ENCODE measurements at places on chromosomes 5 and 9. TPM values are rescaled to one million over a fixed set of nuclear protein-coding genes. Genes with fewer than 3 reads are reported as not detected.

DNA sequence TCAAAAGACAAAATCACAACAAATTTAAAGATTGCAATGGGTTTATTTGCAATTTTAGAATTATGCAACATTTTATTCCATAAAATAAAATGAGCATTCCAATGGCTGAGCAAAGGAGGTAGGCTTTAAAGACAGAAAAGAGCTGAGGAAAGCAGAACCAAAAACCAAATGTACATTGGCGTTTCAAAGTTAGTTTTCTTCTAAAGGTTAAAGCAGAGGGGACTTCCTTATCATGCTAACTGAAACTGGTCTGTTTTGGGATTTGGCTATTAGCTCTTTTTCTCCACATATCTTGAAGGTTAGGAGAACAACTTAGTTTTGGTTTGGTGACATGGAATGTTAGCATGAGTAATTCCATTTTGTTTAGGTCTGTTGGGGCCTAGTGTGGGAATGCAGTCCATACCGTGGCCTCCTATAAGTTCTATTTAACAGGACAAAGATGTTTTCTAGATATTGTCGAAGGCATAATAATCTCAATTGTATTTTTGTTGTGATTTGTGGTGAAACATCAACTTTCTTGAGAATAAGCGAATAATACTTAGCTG lies 20.3 kb downstream of the DCP2 start:
- no peak for DNase-seq

PTGER4 gene
- 1.3 TPM for total RNA-seq

DNA sequence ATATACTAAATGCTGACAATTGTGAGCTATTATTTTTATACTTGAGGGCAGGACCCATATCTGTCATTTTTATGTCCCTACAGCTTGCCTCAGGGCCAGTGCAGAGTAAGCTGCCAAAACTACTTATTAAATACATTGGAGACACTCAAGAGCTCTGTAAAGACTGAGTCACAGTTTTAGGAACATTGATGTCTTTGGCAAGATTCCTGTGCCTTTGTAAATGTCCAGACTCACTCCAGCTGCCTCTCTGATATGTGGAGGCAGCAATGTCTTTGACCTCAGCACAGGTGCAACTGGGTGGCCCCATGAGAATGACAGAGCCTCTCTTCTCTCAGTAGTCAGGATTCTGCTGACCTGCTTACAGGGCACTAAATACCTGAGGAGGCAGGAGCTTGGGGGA lies 363.2 kb downstream of the OSTF1 start:
- DNase-seq = no peak

FAM221B gene
- total RNA-seq = not detected

OR1Q1 gene
- total RNA-seq = not detected

- no peak for DNase-seq
Measured at GRCh38 chr5:56737002-56737621, 78.2 kb upstream of the MAP3K1 start.

GRCh38 chr9:99230206-99230605 lies 8.1 kb downstream of the SEC61B start:
- DNase-seq = no peak

DNA sequence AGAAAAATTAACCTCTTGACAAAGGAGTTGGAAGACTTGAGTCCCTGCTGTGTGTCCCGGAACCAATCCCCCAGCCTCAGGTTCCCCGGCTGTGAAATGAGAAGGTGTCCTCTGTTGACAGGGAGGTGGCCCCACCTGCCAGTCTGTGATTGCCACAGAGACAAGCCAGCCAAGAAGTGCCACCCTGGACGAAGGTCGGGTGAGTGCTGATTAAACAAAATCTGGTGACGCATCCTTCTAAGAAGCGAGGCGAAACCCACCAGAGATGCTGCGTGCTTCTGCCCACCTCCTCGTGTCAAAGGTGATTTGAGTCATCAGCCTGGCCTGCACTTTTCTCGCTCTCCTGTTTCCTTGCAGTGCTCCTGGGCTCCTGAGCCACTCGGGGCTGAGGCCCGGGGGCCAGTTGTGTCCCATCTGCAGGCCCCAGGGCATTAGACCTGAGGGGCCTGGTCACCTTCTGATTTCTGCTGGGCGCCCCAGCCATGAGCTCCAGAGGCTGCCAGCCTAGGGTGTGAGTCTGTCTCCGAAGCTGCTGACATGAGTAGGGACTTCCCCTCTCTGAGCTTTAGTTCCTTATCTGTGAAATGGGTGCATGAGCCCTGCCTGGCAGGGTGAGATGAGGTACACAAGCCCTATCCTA lies 28.7 kb downstream of the NEK6 start:
- DNase-seq = no peak

GRCh38 chr9:297104-297972 lies 82.7 kb downstream of the DOCK8 start:
- DNase-seq = no peak

DNA sequence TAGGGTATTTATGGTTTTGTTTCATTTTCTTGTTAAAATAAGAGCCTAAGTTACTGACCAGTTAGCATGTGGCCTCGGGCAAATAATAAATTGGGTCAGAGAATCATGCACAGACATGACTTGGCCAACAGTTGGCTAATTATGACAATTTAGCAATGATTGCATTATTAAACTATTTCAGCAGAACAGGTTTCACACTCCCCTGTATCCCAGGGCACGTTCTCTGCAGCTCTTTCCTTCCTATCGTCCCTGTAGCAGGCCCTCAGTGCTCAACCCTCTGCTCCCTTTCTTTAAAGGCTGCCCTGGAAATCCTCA lies 167.9 kb downstream of the TSSK1B start:
- no peak for DNase-seq

CCDC187 gene
- total RNA-seq = 0.09 TPM

GRCh38 chr9:86946201-86947145 lies 833 bp downstream of the GAS1 start:
- peak; percentile 59 for DNase-seq

DNA sequence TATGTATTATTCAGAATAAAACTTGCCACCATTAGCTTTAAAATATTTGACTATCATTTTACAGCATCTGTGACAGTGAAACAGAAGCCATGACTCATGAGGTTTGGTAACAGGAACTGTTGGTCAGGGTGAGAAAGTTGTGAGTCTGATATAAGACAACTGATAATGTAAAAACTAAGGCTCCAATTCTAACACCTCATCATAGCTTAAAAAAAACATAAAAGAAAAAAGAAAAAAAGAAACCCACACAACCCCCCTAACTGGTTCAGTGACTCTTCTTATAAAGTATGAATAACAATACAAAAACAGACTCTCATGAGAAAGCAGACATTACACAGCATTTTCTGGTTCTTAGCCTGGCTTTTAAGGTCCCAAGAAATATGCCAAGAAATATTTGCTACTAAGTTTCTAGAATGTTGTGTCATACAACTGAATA lies 85.8 kb downstream of the MRPS27 start:
- DNase-seq = no peak

EIF4E1B gene
- 0.27 TPM for total RNA-seq

DNA sequence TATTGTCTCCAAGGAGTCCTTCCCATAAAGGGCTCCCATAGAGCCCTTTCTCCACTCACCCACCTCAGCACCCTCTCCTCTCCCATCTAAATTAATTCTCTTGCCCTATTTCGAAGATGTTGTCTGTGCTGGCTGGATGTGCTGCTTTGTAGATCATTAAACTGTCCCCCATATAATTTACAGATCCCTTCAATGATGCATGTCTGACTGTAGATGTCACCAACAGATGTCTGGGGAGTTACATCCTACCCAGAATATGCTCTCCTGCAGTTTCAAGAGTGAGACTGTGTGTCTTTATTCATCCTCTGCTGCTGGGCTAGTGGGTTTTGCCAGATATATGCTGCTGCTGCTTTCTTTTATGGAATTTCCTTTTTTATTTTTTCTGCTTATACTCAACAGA lies 351.2 kb downstream of the MLLT3 start:
- DNase-seq = no peak

DNA sequence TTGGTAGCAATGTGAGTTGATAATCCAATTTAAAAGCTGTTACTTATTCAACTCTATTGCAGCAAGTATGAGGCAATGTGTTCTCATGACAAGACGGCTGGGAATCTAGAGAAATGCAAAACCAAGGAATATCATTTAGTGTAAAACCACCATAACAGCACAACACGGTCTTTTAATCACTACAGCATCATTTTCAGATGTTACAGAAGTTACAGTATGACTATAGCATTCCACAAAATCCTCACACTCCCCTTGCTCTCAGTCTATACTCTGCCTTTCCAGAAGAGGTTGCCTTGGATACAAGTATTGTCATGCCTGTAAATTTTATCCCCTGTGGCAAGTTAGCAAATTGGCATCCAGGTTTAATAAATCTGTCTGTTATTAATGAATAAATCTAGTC lies 28.6 kb upstream of the TAS2R1 start:
- DNase-seq = no peak

DNA sequence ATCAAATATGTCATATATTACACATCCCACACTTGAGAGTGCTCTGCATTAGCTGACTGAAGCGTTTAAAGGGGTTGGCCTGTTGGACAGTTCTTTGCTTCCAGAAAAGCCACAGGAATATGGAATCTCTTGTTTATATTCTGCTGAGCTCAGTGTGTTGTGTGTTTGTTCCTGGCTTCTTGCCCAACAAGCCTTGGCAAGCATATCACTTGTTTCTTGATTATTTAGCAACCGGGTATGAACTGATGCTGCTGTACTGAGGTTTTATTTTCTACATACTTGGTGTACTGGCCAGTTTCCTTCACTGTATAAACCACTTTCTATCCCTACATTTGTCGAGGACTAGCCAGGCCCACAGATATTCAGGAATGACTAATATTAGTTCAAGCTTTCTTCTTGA lies 378.9 kb downstream of the KCTD16 start:
- peak; percentile 13 for DNase-seq

PCDHGC5 gene
- 16.4 TPM for total RNA-seq

SLC24A2 gene
- total RNA-seq = 9.5 TPM

DNA sequence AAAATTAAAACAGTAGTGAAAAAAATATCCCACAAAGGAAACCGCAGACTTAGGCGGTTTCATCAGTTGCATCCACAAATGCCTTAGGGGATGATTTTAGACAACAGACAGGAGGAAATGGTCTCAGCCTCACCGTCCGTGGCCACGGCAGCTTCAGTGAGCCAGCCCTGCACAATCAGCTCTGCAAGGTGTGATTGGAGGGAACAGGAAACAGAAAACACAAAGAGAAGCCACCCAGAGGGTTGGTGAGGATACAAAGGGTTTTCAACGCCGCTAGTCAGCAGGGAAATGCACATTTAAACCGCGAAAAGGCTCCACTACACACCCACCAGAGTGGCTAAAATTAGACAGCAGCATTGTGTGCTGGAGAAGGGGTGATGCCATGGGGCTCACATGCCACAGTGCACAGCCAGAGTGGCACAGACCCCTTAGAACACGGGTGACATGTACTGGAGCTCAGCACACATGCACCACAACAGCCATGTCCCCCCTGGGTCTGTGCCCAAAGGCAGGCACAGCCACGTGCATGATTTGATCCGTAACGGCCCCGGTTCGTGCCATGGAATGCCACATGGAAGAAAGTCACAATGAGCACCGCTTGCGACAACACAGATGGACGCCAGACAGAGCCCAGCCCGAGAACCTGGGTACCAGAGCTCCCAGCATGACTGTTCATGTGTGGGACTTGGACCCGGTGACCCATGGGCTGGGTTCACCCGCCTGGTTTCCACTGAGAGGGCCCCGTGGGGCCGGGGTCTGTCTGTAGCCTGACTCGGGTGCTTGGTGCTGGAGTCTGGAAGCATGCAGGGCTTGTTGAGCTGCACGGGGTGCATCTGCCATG lies 18.3 kb upstream of the TERT start:
- DNase-seq = no peak

WDR38 gene
- total RNA-seq = 0.27 TPM

DNA sequence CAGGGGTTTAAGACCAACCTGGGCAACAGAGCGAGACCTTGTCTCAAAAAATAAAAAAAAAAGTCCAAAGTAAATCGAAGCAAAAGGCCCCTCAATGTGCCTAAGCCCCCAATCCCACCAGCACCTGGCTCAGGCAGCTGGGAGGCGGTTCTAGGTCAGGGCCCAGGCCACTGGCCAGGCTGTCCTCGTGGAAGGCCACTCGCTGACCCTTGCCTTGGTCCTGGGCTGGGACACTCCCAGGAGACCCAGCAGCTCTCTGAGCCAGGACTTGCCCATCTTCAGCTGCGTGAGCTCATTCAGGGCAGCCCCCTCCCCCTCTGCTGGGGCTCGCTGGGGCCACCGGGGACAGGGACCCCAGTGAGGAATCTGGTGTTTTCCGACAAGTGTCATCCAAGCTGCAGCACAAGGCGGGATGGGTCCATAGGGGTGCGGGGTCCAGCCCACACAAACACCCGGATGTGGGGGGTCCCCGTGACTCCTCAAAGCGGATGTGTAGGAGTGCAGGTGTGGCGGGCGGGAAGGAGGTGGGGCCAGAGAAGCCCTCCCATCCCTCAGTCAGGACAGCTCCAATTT lies 4.0 kb downstream of the AGPAT2 start:
- DNase-seq = no peak

DNA sequence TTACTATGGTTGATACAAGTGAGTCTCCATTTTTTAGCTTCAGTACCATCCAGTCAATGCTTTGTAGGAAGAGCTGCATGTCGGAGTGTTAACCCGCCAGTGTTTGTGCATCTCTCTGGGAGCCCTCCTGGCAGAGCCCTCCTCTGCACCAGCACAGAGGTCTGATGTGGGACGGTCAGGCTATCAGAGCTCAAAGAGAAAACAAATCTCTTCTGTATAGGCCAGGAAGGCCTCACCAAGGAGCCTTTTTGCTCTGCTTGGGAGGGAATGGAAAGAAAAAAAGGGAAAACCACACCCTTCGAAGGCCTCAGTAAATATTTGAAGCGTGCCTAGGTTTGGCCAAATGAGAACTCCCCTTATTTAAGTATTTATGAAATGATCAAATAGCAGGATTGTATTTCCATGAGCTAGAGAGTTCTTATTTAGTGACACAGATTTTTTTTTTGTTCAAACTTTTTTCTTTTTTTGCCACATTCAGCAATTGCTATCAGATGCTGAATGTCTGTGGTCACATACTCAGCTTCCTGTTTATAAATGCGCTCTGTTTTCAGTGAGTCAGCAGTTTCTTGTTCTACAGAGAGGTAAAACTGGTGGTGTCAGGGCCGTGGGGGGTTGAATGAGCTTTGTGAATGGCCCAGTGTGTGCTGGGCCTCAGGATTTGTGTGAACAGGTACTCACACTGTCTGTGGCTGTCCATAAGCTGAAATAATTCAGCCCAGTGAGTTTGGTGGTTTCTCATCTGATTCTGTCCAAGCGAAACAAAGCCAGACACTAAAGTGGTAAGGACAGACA lies 226.6 kb downstream of the SNX18 start:
- DNase-seq = no peak

DNA sequence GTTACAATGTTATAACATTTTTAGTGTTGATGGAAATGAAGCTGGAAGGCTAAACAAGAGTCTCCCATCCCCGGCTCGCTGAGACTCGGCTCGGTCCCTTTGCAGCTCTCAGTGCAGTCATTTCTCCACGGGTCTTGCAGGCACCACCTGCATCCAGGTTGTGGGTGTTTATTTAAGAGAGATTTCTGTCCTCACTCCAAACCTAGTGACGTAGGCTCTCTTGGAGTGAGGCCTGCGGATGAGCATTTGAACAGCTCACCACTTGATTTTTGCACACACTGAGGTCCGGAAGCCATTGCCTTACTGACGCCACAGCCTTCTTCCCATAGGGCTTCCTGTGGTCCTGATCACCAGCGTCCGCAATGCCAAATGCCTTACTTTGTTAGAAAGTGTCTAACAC lies 197.7 kb upstream of the OTULINL start:
- peak; percentile 81 for DNase-seq
